Smooth muscle cell of the pulmonary artery (primary cell): ENCODE measurements at places on chromosomes 5 and 9. TPM values are rescaled to one million over a fixed set of nuclear protein-coding genes. Genes with fewer than 3 reads are reported as not detected.

Gene IL5
- total RNA-seq, result not detected in 2 replicates

Gene PCSK5
- total RNA-seq, result 9.9 and 13.1 TPM in 2 replicates

Gene ADAMTS19
- total RNA-seq, result 0.03 and 0.33 TPM in 2 replicates

Gene TNC
- total RNA-seq, result 364 and 368 TPM in 2 replicates
